NCI-H2171 (cell line): ENCODE measurements at places on chromosomes 7 and 10.

GRCh38 chr10:66258693-66259092, 667.1 kb upstream of the LRRTM3 start:
- DNase-seq, result no peak

DNA sequence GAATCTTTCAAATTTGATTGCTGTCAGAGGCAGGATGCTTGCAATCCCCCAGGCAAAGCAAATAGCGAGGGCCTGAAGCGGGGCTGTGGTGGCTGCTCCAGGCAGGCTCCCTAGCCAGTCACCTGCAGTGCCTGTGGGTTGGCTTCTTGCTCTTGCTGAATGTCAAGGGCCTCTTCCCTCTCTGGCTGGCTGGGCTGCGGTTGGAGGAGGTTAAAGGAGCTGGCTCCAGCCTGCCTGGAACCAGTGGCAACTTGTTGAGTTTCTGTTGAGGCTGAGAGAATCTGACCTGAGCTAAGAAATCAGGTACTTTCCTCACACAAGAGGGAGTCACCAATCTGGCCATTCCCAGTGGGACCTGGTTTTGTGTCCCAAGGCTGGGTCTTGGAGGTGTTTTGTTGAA, 134.7 kb downstream of the TMEM178B start:
- no peak for DNase-seq

DNA sequence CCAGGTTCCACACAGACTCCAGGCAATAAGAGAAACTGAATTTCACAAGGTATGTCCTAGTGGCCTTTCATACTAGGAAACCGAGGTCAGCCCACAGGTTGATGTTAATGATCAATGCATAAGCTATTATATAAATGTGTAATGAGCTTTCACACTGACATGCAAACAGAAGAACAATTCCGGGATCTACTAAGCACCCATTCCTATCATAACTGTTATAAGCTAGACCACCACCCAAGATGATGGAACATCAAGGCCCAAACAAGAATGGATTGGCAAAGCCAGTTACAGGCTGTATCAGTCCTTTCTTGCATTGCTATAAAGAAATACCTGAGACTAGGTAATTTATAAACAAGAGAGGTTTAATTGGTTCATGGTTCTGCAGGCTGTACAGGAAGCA, 15.2 kb downstream of the SORBS1 start:
- DNase-seq, result no peak

DNA sequence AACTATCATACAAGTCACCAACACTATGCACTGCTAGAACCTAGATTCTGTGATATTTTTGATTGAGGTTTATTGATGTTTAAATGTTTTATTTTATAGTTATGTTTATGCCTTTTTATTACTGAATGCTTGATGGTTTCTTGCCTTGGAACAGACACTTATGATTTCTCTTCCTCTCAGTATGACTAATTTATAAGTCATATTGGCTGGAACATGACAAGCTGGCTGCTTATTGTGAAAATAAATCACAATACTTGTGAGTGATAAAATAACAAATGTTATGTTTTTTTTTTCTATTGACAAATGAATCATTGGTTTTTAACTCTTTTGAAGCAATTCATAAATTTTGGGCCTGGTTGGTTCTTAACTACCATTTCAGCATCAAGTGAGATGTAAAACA, 142.0 kb upstream of the MALRD1 start:
- DNase-seq, result no peak

GRCh38 chr7:5210751-5211338, 20.8 kb downstream of the WIPI2 start:
- no peak for DNase-seq
